ENCODE measurements at places on chromosomes 2 and 18.

GRCh38 chr2:235255693-235256092 is 238.2 kb upstream of the AGAP1 start:
- DNase-seq: no peak

- DNase-seq: no peak
Measured at GRCh38 chr18:76361219-76361618, 133.8 kb downstream of the ZNF516 start.

- no peak for DNase-seq
Measured at GRCh38 chr2:112627060-112628040, 18.4 kb upstream of the SLC20A1 start.

- DNase-seq: no peak
Measured at GRCh38 chr2:38170067-38170466, 94.1 kb upstream of the CYP1B1 start.

DNA sequence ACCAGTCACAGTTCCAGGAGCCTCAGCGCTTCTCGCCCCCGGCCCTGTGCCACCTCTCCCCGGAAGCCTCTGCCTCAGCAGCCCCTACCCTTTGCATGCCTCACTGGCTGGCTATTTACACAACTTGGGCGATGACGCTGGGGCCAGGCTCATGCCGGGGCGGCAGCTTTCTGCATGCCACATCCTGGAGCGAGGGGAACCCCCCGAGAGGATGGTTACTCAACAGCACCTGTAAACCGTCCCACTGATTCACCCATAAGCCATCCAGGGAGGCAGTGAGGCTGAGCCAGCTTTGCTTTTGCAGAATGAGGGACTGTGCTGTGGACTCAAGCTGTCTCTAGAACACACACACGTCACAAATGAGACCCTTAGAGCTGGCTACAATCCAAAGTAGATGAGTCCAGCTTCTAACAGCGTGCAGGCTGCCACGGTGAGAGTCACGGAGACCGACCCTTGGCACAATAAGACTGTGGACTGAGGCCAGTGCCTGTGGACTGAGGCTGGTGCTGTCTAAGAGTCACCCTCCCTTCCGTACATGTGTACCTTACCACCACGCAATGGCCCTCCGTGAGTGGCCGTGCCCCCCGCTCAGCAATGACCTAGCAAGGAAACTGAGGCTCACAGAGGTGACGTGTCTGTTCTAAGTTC is 45.6 kb upstream of the ODC1 start:
- peak; percentile 67 for DNase-seq

DNA sequence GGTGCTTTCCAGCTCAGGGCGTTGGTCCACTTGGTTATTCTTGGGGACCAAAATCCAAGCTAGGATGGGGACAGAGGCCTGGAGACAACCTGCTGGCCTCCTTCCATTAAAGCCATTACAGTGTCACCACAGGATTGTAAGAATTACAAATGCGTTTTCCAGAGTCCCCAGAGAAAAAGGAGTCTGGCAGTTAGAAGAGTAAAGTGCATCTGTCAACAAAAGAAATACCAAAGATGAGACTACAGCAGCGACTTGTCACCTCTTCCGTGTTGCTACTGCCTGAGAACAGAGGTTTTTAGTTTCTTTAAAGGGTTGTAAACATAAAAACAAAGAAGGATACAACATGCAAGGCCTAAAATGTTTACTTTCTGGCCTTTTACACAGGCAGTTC is 235.7 kb downstream of the AGAP1 start:
- no peak for DNase-seq

- DNase-seq: no peak
Measured at GRCh38 chr2:128450211-128451024, 131.8 kb upstream of the HS6ST1 start.

GRCh38 chr2:176158186-176158591 is 1.1 kb downstream of the HOXD3 start:
- no peak for DNase-seq

GRCh38 chr2:241492174-241492565 is 16.2 kb downstream of the STK25 start:
- DNase-seq: no peak
